ENCODE measurements at places on chromosomes 2 and 18.

GRCh38 chr2:85445316-85446295 is 27.1 kb downstream of the SH2D6 start:
- no peak for DNase-seq

DNA sequence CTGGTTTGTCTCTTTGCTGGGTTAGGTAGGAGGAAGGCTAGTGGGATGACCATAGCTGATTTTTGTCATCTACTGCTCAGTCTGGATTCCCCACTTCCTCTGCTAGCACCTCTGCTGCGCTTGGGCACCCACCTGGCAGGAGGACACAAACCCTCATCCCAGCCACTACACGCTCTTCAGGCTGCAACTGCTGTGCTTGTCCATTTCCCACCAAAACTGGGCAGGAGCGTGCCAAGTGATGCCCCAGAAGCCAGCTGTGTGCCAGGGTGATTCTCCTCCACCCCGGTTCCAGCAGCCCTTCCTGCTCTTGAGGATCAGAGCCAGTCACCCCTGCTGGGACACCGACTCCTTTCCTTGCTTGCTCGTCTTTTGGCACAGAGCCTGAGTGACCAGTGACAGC is 15.7 kb upstream of the PER2 start:
- no peak for DNase-seq

GRCh38 chr2:18991177-18992168 is 366.9 kb downstream of the OSR1 start:
- DNase-seq: no peak

GRCh38 chr2:82282111-82282882 is 1977.7 kb upstream of the LRRTM1 start:
- no peak for DNase-seq

GRCh38 chr18:48048251-48048650 is 117.8 kb upstream of the SMAD2 start:
- no peak for DNase-seq
